Activated T-cell treated with anti-CD3 and anti-CD28 coated beads, Interleukin-2, amount 50 U/mL, for 72 hours (primary cell): ENCODE measurements at places on chromosomes 7 and 10. TPM values are rescaled to one million over a fixed set of nuclear protein-coding genes. Genes with fewer than 3 reads are reported as not detected.

The ZNF3 gene
- total RNA-seq: 23.1 TPM

GRCh38 chr10:35304649-35305048, 31.7 kb upstream of the CCNY start:
- no peak overlapping the region for H3K4me3 ChIP-seq
- no peaks in the 10 kb centered on the region for H3K36me3 ChIP-seq
- H3K27ac ChIP-seq: no peak overlapping the region
- DNase-seq: no peak
- H3K4me1 ChIP-seq: peaks cover 7% of the 10 kb centered on the region
- peaks cover 29% of the 10 kb centered on the region for H3K27me3 ChIP-seq

- peaks cover 20% of the 10 kb centered on the region for H3K27me3 ChIP-seq
- no peak overlapping the region for H3K27ac ChIP-seq
- no peak for DNase-seq
Measured at GRCh38 chr7:93897680-93898079, 7.1 kb upstream of the TFPI2 start.

DNA sequence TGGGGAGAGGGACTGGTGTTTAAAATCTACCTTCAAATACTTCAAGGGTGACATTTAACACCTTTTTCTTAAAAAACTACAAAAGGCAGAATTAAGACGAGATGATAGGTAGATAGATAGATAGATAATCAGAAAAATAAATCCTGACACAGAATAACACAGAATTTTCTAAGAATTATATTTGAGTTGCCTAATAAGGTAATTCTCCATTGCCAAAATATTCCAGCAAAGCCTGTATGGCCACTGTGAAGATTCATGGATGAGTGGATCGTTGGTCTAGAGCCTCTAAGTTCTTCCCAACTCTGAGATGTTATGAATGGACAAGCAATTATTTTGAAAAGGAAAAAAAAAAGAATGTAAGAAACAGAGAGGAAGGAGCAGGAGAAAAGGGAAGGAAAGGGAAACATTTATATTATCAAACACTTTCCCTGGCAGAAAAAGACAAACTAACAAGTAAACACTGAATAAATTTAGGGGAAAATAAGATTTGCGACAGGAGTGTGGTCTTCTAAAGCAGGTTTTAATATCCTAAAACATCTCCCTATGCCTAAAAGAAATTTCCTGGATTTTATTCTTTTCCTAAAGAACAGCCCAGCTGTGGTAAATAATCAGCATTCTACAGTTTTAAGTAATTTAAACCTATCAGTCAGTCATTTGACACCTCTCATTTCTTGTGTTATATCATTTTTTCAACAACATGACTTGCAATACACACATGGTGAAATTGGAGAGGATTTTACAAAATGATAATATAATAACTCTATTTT, 7.5 kb upstream of the CAV2 start:
- no peak for DNase-seq
- peak overlapping the region; percentile 29 for H3K27ac ChIP-seq
- no peaks in the 10 kb centered on the region for H3K36me3 ChIP-seq
- no peak overlapping the region for H3K4me3 ChIP-seq
- peaks cover 52% of the 10 kb centered on the region for H3K27me3 ChIP-seq

DNA sequence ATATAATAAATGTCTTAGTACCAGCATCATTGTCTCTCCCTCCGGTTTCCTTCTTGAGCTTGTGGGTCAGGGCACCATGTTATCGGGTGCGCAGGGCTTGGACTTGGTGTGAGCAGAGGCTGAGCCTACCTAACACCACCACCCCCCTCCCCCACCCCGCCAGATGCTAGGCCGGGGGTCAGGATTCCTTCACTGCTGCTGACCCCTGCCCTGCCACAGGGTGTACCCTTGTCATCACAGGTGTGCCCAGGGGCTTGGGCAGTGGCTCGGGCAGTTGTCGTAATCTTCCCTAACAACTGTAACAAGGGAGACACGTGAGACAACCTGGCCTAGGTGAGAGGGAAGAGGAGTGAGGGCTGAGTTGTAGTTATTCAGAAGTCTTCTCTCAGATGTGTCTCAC, 12.6 kb upstream of the NFKB2 start:
- no peaks in the 10 kb centered on the region for H3K27me3 ChIP-seq
- peaks cover 14% of the 10 kb centered on the region for H3K4me1 ChIP-seq
- DNase-seq: no peak
- H3K36me3 ChIP-seq: no peaks in the 10 kb centered on the region
- no peak overlapping the region for H3K4me3 ChIP-seq

The NRG3 gene
- total RNA-seq: not detected
